NCI-H524 treated with DMSO at 0.1 percent for 48 hours (cell line): ENCODE measurements at places on chromosomes 4 and X.
A peak's percentile ranks its signal among the peaks of the same experiment; 100 is the strongest.

- DNase-seq, result no peak
Measured at GRCh38 chrX:25207803-25208475, 192.2 kb upstream of the ARX start.

DNA sequence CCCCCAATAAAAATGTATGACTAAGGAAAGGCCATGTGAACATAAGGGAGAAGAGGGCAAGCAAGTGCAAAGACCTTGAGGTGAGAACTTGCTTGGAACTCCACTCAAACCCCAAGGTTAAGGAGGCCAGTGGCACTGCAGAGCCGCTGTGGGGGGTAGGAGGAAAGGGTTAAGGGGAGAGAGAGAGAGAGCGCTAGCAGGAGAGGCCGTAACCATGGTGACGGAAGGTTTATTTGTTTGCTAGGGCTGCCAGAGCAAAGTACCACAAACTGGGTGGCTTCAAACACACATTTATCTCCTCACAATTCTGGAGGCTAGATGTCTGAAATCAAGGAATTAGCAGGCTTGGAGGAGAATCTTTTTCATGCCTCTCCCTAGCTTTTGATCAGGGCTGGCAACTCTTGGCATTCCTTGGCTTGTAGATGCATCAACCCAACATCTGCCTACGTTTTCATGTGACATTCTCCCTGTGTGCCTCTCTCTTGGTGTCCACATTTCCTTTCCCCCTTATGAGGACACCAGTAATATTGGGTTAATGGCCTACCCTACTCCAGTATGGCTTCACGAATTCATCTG lies 35.2 kb downstream of the SMIM20 start:
- no peak for DNase-seq

GRCh38 chr4:133355633-133356032 lies 206.5 kb downstream of the PCDH10 start:
- DNase-seq, result no peak

GRCh38 chr4:7798178-7798995 lies 141.3 kb downstream of the AFAP1 start:
- DNase-seq, result no peak

GRCh38 chr4:19178835-19179234 lies 1072.9 kb upstream of the SLIT2 start:
- DNase-seq, result no peak

- DNase-seq, result no peak
Measured at GRCh38 chr4:144480068-144480467, 165.9 kb upstream of the HHIP start.

GRCh38 chrX:46757052-46757451 lies 1.9 kb downstream of the SLC9A7 start:
- no peak for DNase-seq

GRCh38 chr4:80365928-80366327 lies 30.4 kb downstream of the CFAP299 start:
- DNase-seq, result peak; percentile 71

DNA sequence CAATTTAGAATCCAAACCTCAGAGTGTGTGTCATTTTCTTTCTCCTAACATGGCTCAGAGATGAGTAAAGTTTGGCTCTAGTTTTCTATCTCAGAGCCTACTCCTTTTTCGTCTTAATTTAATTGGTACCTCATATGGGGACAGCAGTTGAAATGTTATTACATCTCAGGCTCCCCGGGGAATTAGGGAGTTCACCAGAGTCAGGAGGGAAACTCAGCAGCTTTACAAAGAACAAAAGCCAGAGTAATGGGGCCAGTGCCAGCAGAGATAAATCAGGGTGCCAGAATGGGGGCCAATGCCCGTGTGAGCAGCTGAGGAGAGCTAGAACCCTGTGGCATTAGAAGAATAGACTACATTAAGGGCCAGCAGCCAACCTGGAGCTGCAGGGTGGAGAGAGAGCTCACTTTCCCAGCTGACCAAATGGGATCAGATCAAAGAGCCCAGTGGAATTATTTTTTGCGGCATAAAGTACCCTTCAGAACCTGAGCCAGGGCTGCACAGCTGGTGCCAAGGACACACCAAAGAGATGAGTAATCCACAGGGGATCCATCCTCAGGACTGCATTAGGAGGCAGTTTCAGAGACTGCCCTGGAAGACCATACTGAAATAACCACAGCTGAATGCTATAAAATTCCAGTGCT lies 207.1 kb upstream of the DKK2 start:
- peak; percentile 35 for DNase-seq

GRCh38 chr4:38184404-38184803 lies 224.2 kb downstream of the PTTG2 start:
- DNase-seq, result no peak

DNA sequence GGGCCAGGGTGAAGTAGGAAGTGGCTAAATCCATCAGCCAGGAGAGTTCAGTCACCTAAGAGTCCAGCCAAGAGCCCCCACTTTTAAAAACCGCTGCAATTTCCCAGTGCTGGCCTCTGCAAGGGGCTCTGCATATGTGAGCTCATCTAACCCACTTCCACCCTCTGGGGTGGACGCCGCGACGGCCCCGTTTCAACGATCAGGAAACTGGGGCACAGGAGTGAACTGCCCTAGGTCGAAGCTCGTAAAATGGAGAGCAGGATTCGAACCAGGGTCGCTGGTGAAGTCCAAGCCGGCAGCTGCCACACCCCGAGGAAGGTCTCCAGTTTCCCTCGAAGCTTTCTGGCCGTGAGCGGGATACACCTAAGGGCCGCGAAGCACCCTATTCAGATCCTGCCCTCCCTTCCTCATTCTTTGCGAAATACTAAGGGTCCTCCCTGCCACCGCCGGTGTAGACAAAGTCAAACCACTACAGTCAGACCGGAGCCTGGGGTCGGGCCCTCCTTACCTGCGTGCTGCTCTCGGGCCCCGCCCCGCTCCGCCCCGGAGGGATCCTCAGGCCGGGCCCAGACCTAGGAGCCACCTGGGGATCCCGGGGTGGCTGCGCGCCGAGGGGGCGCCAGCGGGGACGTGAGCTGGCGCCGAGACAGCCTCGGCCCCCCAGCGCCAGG lies 446 bp downstream of the EVC2 start:
- no peak for DNase-seq

DNA sequence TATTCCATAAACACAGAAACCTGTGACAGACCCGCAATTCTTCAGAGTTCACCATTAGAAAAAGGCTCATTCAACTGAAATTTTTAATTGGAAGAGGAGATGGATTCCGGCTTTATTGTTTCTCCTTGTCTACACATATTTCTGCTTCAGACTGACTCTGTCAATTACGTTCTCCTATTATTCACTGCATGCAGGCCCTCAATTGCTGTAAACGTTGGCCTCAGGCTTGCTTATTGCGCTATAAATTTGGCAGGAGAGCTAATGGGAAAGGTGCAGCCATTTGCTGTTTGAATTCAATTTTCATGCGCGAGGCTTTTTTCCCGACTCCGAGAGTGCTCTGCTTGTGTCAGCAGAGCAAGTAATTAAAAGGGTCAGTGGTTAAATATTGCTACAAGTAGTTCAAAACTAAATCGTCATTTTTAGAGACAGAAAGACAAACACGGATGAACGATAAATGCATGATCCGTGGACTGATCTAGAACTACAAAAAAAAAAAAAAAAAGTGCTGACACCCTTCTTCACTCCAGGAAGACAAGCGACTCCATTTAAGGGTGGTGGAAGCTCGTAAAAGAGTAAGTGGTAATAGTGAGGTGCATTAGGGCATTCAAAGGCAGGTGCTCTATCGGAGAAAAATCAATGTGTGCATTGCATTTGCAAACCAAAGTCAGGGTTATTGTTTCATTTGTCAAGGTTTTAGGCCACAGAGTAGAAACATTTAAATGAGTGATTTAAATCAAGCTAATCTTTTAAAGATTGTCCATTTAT lies 841.6 kb upstream of the FRG1 start:
- no peak for DNase-seq

DNA sequence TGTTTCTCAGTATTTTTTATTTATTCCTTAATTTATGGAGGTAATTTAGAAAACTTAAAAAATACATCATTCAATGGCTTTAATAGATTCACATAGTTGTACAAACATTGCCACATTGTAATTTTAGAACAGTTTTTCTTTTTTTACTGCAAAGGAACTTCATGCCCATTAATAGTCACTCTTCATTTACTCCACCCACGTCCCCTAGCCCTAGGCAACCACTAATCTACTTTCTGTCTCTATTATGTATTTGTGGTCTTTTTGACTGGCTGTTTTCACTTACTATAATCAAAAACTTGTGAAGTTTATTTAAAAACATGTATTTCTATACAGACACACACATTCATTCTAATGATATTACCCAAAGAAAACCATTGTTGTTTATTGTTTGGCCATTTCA lies 664.8 kb downstream of the GRID2 start:
- no peak for DNase-seq

DNA sequence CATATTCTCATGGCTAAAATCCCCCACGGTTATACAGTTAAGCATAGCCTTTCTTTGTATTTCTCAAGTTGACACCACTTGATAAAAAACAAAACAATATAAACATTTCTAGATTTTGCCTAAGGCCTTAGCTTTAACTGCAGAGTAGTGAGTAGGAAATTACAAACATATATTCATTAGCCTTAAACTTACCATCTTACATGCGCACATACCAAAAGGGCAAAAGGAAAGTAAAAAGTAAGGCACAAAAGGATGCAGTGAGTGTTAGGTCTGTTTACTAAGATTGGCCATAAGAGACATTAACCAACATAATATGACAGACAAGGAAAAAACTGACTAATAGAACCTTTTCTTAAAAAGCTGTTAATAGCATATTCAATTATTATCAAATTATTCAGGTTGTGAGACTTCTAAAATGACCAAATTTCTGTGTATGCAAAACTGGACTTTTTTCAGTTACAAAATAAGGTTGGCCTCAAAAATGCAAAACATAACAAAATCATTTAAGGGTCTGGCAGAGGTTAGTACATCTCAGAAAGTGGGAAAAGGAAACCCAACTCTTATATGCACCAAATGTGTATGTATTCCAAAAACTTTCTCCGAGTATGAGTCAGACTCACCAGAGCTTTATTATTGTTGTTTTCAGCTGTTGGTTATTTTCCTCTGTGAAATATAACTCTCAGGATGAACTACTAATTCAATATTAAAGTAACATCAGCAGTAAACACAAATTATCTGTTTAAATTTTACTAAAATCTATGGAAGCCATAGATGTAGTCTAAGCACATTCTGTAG lies 39.9 kb downstream of the SEPSECS start:
- DNase-seq, result no peak

GRCh38 chrX:13428053-13428786 lies 108.4 kb upstream of the ATXN3L start:
- DNase-seq, result no peak

- no peak for DNase-seq
Measured at GRCh38 chr4:84920617-84921016, 45.9 kb downstream of the WDFY3 start.

GRCh38 chr4:185305979-185306442 lies 89.7 kb downstream of the LRP2BP start:
- DNase-seq, result no peak

DNA sequence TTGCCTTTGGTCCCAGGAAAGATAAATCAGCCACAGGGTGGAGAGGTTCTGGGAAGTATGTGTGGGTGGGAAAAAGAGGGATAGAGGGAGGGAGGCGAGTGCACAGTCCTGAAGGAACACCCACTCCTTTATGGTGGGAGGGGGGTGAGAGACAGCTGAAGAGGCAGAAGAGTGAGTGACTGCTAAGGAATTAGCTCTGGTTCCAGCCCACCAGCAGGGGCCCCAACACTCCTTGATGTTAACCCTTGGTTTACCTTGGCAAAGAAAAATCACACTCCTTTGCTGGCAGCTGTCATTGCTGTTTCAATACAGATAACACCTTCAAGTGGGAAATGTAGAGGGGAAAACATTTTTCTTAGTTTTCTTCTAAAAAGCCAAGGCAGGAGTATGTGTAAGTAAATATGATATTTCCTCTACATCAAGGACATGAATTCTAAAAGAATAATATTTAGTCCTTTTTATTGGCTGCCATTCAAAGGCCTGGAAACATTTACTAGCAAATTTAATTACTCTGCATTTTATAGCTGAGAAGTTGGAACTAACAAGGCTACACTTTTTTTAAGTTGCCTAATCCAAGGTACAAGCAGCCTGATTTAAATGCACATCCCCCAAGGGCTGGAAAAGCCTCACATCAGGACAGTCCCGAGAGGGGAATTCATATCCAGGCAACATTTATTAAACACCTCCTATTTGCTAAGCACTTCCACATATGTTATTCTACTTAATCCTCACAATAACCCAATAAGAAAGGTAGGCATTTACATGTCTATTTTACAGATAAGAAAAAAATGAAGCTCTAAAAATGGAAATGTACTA lies 81.7 kb downstream of the HS6ST2 start:
- DNase-seq, result no peak

- DNase-seq, result no peak
Measured at GRCh38 chr4:6241062-6241845, 28.4 kb upstream of the WFS1 start.

- DNase-seq, result no peak
Measured at GRCh38 chrX:28120072-28120471, 138.8 kb upstream of the DCAF8L1 start.

- no peak for DNase-seq
Measured at GRCh38 chrX:102966701-102967100, 29.6 kb downstream of the RAB40AL start.

GRCh38 chr4:80058740-80059139 lies 14.3 kb downstream of the ANTXR2 start:
- DNase-seq, result no peak

GRCh38 chrX:150863191-150863590 lies 35.3 kb downstream of the CD99L2 start:
- no peak for DNase-seq
